Fibroblast of skin of left biceps (primary cell): ENCODE measurements at places on chromosomes 11 and 22.

GRCh38 chr11:92791886-92792285 is 177.6 kb upstream of the MTNR1B start:
- DNase-seq = no peak

- DNase-seq = no peak
Measured at GRCh38 chr11:8698917-8699441, 16.4 kb downstream of the RPL27A start.

- DNase-seq = no peak
Measured at GRCh38 chr22:22235558-22235957, 9.0 kb upstream of the VPREB1 start.

- no peak for DNase-seq
Measured at GRCh38 chr11:45655012-45655283, 10.5 kb downstream of the CHST1 start.

DNA sequence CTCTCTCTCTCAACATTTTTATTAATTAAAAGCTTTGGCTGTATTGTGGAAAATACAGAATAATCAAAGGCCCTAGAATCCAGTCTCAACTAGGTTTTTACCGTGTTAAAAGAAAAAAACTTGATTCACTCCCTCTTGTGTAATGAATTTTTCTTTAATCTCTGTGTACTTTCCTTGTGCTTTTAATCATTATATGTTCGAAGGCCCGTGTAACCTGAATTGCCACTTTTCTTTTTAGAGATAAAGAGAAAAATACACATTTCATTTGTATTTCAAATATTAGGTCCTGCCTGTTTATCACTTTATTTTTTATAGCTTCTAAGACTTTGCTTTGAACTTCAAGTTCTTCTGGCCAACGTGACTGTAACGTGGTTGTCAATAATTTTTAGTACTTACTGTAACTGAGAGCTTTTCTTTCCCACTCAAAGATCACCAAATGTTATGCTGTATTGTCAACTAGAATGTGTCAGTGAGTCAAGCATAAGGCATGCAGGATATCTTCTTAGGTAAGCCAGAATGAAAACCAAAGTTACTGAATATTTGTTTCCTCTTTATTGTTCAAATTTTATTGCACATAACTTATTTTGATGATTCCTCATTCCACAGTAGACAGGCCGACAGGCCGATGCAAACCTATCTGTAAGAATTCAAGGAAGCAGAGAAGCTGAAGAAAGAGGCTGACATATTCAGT is 23.3 kb upstream of the FAR1 start:
- DNase-seq = no peak

GRCh38 chr11:73114110-73114834 is 27.8 kb downstream of the FCHSD2 start:
- DNase-seq = no peak

DNA sequence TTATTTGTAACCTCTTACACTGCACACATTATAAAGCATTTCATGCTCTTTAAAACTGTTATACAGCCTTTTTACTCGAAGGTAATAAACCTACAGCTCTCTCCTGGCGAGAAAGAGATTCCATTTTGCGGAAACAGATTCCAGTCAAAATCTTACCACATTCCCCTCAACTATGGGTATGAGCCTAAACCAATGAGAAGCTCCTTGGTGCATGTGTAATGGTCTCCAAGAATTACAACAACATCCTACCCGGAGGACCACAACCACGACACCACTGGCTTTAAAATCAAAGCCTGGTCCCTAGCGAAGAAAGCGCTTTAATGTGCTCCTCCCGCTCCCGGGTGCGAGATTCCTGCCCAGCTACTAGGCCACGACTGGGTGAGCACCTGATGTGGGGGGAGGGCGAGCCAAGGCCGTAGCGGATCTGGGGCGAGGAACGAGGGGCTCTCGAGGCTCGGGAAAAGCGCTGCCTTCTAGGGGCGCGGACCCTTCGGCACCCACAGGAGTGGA is 821 bp downstream of the CELF1 start:
- no peak for DNase-seq

- DNase-seq = no peak
Measured at GRCh38 chr11:67371189-67371910, 2.0 kb downstream of the CLCF1 start.

DNA sequence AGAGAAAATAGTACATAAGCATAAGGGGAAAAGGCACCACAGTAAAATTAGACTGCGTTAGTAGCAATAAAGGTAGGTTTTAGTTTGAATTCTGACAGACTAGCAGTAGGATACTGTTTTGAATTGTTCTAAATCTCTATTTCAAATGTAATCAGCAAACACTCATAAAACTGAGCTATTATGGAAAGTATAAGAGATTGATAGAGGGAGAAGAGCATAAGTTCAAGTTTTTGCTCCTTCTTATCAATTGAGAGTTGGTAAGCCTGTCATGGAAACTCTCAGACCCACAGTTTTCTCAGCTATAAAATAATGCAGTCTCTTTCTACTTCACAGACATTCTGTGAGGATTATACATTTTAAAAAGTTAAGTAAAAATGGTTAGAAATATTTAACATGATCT is 840.2 kb upstream of the CNTN5 start:
- no peak for DNase-seq

DNA sequence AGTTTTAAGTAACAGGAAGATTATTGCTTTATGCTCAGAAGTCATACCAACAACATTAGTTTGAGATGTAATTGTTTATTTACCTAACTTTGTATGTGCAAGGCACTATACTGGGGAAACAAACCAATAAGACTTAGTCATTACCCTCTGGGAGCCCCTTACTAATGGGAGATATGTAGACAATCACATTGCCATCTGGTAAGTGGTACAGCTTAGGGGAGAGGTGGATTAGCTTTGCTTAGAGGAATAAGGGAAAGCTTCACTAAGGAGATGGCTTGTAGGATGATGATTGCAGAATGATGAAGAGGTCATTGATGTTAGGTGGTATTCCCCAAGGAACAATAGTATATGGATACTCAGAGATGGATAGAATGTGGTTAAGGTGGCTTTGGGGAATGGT is 17.5 kb downstream of the EMSY start:
- no peak for DNase-seq

DNA sequence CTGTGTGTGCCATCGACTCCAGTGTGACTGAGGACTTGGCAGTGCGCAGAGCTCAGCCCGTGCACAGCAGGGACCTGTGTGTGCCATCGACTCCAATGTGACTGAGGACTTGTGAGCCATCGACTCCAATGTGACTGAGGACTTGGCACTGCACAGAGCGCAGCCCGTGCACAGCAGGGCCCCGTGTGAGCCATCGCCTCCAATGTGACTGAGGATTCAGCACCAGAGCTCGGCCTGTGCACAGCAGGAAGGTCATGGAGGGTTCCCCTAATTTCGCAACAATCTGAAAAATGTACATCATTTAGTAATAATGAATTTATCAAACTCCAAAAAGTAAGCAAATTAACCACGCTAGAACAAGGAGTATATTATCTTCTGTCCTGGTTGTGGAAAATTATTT is 348.3 kb upstream of the B3GAT1 start:
- DNase-seq = no peak

- DNase-seq = no peak
Measured at GRCh38 chr11:11422411-11423128, 69.5 kb upstream of the CSNK2A3 start.

DNA sequence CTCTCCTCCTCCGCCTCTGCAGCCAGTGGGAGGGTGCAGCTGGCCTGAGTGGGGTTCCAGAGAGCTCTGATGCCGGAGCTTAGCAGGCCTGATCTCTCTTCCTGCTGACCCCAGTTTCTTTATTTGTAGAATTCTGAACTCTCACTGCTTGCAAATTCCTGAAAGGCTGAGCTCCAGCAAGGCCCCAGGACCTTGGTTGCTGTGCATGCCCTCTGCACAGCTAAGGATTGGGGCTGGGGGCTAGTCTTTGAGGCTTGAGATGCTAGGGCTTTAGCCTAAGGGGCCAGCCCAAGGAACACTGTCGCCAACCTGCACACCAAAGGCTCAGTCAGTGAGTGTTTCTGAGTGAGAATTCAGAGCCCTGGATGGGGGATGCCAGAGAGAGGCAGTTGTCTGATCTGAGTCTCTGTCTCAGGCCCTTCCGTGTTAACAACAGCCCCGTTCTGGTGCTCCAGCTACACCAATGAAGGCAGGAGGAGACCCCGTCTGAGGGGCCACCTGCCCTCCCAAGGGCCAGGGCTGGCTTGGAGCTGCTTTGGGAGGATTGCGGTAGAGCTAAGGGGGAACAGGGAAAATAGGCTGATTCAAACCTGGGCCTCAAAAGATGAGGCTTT is 106.0 kb upstream of the LMO1 start:
- no peak for DNase-seq

DNA sequence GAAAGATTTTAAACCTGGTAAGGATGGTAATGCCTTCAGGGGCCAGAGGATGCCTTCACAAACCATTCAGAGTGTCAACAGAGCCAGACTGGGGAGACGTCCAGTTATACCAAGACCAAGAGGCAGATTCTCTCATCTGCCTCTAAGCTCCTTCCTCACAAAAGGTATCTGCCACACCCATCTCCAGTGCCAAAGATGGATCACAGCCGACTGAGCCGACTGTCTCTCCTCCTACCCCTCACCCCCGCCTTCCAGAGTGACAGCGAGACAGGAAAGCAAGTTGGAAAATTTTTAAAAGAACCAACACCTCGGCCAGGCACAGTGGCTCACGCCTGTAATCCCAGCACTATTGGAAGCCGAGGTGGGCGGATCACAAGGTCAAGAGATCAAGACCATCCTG is 79.1 kb upstream of the AKIP1 start:
- no peak for DNase-seq

DNA sequence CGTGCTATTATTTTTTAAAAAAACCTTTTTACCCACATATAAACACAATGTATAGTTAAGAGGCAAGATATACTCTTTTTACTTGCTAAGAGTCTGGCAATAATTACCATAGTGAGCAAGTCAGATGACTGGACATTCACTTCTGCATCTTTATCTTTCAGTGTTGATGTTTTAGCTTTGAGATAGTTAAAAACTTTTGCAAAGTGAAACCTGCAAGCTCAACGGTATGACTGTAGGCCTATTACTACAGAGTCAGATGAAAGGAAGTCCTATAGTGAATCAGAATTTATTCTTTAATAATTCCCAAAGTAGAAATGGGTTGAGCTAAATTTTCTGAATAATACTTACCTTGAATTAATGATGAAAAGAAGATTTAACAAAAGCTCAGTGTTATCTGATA is 236.7 kb upstream of the CCDC90B start:
- DNase-seq = no peak

GRCh38 chr11:80960381-80961029 is 1519.7 kb upstream of the TENM4 start:
- no peak for DNase-seq

GRCh38 chr11:12359761-12360160 is 17.6 kb upstream of the PARVA start:
- no peak for DNase-seq

DNA sequence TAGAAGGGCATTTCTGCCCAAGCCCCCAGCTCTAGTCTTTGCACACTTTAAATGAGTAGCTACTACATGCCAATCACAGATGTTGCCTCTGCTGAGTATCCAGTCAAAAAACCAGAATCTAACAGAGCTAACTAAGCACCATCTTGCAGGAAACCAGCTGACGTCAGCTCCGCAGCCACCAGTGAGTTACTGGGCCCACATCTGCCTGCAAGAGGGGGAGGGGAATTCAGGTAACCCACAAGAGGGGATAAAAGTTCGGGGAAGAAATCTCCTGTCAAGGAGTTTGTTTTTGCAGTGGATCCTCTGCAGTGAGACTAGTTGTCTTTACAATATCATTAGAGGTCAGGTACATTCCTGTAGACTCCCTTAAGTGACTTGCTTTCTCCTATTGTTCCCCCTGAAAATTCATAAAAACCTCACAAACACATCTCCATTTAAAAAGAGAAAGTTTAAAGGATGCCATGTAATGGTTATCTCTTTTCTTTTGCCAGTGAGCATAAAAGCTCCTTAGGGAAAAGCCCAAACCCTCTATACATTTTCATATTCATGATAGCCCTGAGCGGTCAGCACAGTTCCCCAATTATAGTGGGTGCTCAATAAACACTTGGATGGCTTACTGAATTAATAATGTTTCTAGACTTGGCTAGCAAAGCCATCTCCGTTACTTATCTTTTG is 9.3 kb downstream of the CD44 start:
- no peak for DNase-seq

DNA sequence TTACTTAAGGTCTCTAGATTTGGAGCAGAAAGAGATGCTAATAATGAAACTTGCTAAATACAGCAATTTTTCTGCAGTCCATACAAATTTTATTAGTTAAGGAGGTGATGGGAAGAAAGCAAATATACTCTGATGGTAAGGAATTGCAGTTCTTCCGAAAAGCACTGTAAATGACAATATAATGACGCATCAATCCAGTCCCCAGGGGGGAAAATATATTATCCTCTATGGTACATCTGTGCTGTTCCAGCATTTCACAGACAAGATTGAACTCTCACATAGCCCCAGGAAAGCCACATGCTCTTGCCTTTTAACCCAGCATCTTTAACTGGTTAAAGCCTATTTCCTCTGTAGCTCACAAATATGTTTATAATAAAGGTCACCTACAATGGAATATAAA is 416.6 kb upstream of the CCDC90B start:
- DNase-seq = no peak

DNA sequence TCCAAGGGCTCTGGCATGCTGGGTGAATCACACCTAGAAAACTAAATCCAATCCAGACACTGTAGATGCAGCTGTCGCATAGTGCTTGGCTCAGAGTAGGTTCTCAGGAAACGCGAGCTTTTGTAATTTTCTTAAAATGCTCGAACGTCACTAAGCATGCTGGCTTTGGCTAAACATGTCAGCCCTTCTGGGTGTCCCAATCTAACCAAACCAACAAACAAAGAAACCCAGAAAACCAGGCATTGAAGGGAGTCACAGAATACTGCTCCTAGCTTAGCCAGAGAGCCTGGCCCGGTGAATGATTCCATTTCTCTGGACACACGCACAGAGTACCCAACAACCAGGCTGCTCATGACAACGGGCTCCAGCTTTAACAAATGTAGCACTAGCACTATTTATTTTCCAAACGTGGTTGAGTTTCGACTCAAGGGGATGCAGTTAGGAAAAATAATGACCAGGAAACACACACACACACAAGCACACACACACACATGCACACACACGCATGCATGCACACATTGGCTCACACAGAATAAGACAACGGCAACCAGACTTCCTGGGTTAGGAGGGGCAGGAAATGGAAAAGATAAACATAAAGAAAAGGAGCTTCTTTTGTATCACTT is 492.6 kb downstream of the MIAT start:
- DNase-seq = no peak

DNA sequence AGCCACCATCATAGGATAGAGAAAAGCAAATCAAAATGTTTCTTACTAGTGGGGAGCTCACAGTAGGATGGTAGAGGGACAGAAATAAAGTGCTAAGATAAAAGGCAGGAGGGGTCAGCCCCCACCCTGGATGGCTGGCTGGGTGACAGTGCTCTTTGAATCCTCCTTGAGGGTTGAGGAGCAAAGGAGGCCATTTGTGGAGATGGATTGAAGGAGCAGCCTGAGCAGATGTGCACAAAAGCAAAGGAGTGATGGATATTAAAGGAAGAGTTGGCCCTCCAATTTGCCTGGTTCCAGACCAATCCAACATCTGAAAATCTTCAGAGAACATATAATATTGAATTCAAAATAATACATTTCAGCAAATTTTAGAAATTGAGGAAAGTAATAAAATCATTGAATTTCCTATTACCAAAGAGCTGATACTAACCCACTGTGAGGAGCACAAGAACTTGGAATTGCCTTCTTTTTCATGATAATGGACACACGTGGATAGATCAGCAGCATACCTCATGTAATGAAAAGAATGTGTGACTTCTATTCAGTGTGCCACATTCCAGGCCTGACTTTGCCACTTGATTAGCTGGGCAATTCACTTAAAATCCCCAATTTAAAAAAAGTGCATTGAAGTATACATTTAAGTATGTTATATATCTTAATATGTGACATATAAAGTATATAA is 287.0 kb downstream of the FAT3 start:
- DNase-seq = no peak

GRCh38 chr22:40487663-40488249 is 117.4 kb downstream of the SGSM3 start:
- no peak for DNase-seq
